ENCODE measurements at places on chromosomes 5 and 9. TPM values are rescaled to one million over a fixed set of nuclear protein-coding genes. Genes with fewer than 3 reads are reported as not detected.

GRCh38 chr5:103041071-103041676, 78.8 kb downstream of the GIN1 start:
- DNase-seq: no peak

DNA sequence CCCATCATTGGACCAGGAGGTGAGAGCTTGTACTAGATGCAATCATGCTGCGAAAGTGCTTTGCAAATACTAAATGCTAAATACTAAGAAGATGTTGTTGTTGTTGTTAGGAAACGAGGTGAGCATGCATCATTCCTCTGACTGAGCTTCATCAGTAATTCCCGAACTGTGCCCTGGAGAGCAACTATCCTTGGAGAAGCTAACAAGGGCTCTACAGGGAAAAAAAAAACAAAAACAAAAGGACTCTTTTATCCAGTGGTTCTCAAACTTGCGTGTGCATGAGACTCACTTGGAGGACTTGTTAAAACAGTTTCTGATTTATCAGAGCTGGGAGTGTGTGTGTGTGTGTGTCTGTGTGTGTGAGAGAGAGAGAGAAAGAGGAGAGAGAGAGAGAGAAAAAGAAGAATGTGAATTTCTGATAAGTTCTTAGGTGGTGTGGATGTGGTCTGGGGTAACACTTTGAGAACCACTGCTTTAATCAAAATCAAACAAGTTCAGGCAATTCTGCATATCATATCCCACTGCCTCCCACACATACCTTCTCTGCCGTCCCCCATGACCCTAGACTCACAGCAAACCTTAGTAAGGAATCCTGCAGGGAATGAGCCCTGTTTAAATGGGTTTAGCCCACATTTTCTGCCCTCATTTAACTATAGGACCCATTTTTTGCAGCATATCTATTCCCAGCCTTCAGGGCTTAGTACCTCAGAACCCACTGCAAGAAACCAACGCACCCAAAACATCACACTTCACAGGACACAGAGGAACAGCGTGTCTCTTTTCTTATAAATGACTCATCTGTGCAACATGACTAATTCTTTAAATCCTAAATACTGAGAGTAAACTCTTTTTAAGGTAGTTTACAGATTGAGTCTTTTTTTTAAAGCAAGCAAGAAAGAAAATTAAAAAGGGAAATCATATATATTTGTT, 48.9 kb downstream of the PDE6A start:
- no peak for DNase-seq

DNA sequence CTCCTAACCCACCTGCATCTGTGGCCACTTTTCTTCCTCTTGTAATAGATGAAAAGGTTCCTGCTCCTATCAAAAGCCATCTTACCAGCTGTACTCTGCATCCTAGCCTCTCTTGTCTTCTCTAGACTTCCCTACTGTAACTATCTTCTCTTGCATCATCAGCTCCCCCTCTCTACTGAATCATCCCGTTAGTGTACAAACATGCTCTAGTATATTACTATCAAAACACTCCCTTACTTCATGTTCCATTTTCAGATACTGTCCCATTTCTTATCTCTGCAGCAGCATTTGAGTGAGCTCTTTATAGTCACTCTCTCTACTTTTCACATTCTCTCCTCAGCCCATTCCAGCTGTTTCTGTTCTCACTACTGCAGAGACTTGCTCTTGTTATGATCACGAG, 2.8 kb downstream of the SRA1 start:
- DNase-seq: no peak

The GARIN3 gene
- total RNA-seq: not detected

GRCh38 chr9:124218438-124218982, 39.2 kb upstream of the NEK6 start:
- DNase-seq: peak; percentile 76

The DNAI1 gene
- not detected for total RNA-seq

The APBA1 gene
- total RNA-seq: 14.4 TPM

The SMU1 gene
- 15.5 TPM for total RNA-seq

- no peak for DNase-seq
Observed at GRCh38 chr5:38422622-38423021, 133.8 kb downstream of the LIFR start.

DNA sequence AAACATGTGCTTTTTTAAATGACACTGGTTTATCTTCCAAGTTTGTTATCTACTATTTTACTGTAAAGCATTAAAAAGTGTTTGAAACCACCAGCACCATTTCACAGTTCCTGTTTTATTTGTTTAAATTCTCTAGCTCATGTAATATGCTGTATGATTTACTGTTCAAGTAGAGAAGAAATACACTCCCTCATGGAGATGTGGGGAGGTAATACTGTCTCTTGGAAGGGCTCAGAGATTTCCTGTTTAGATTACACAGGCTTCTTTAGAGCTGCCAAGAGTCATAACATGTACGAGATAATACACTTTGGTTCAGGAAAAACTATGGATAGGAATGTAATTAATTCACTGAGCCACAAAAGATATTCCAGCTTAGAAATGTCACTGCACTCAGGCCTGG, 135.0 kb upstream of the CCDC152 start:
- no peak for DNase-seq

DNA sequence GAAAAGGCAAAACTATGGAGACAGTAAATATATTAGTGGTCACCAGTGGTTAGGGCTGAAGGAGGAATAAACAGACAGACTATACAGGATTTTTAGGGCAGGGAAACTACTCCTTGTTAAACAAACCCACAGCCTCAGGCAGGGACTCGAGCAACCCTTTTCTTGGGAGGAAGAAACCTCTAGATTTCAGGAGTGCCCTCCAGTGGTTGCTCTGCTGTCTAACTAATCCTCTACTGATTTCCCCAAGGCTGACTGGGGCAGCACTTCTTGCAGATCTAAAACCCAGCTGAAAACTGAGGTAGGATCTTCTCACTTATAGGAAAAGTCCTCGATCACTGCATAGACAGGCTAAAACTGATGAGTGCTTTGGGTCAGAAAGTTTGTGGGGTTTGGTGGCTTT, 176.8 kb downstream of the ISOC1 start:
- DNase-seq: no peak

- DNase-seq: no peak
Observed at GRCh38 chr5:42005561-42006153, 80.6 kb downstream of the FBXO4 start.

All from mucosa of descending colon (tissue), 3 donors.